Stimulated activated naive CD4-positive, alpha-beta T cell treated with Interleukin-2 at 50 U/mL for 16 hours (primary cell): ENCODE measurements at places on chromosomes 4 and X.

DNA sequence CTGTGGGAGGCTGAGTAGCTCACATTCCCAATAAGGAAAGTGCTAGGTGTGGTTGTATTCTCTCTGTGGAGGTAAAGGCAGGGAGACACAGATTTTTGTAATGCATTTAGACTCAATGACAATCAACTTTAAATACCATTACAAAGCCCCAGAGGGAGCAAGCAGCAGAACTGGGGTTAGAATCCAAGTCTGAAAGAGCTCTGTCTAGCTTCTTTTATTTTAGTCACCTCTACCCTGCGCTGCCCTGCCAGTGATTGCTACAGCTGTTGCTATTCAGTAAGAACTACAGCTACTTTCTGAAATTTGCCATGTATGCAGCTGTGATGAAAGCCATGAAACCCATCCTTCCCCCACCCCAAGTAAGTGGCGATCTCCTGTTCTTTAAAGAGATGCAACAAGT, 22.5 kb downstream of the SLC39A8 start:
- DNase-seq, result no peak

- no peak for DNase-seq
Measured at GRCh38 chr4:5204781-5205180, 153.5 kb downstream of the STK32B start.

DNA sequence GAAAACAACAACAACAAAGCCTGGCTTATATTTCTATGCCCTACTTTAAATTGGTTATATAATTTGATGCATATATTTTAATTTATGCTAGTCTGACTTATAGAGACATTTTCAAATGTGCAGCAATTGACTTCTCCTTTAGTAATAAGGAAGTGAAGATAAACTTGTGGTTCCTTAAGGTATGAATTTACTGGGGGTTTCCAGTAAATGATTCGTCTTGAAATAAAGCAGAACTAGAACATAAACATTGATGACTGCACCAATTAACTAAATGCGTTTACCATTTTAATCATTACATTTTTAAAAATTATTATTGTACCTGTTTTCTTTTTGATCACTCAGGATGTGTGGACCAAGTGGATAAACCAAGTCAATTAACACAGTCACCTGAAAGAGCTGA, 99.6 kb upstream of the CCSER1 start:
- no peak for DNase-seq

- peak; percentile 35 for DNase-seq
Measured at GRCh38 chrX:47831788-47832187, 4.9 kb upstream of the ZNF81 start.

DNA sequence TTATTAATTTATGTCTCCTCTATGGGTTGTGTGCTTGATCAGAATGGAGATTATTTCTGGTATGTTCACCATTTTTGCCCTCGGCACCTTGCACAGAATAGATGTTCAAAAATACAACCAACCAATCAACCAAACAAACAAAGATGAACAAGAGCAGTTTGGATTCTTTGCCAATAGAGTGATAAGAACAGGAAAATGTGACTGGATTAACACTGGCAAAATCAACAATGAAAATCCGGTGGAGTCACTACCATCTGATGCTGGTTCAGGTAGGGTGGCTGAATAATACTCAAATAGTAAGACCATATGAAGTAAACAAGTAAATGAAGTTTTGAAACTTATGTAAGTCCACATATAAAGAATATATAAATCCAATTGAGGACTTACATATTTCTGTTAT, 685.0 kb upstream of the EPHA5 start:
- no peak for DNase-seq

GRCh38 chr4:141637565-141637964, 1.2 kb downstream of the IL15 start:
- no peak for DNase-seq

DNA sequence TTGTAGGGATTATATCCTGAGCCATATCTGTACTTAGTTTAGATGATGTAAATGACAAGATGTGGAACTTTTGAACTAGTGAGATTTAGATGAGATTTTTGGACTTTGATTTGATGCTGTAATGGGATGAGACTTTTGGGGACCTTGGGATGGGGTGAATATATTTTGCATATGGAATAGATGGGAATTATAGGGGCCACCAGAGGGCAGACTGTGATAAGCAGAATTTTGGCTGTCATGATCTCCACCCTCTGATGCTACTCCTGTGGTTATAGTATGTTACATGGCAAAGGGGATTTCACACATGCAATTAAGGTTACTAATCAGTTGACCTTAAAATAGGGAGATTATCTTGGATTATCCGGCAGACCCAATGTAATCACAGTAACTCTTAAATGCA, 214.0 kb upstream of the NHS start:
- no peak for DNase-seq

DNA sequence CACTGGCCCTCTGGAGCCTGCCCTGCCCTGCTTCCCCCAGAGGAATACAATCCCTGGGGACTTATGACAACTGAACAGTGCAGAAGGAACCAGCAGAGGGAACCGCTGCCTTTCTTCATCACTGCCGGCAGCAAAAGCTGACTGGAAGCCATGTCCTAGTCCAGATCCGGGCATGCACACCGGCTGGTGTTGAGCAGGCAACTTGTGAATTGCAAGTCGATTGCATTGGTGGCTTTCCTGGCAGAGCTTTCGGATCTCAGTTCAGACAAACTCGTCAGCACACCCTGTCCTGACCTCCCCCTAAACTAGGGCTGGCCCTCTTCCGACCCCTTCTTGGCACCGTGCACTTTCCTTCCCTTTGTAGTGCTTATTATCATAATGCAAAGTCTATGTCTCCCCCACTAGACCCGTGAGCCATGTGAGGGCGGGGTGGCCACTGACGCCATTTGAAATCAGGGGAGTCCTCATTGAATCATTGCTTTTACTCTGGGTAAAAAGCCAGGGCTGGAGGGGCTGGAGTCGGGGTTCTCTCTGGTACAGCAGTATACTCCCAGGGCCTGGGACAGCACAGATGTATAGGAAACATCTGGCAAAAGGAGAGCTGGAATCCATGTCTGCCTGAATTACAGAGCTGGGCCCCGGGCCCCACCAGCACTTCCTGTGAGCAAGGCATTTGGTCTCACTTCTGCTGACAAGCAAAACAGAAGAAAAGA, 1.8 kb downstream of the ARHGAP4 start:
- DNase-seq, result no peak

DNA sequence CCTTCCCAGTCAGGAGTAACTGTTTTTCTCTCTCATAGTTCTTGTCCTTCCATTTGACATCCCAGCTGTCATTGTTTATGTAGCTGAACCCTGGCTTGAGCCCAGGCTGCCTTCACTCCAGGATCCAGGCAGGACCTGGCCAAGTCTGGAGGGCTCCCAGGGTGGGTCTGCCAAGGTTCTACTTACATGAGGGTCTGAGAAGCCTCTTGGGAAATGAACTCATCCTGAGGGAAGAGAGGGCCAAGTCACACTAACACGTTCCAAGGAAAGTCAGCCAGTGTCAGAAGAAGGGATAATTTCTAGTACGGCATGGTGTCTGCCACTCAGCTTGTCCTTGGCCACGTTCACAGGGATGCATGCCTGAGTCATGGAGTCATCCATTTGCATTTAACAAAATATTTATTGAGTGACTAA, 54.8 kb upstream of the SRD5A3 start:
- DNase-seq, result no peak
